Stimulated activated CD4-positive, alpha-beta T cell treated with anti-CD3 and anti-CD28 coated beads, Interleukin-4, amount 100 ng/mL, for 24 hours (primary cell): ENCODE measurements at places on chromosomes 1 and 21.

DNA sequence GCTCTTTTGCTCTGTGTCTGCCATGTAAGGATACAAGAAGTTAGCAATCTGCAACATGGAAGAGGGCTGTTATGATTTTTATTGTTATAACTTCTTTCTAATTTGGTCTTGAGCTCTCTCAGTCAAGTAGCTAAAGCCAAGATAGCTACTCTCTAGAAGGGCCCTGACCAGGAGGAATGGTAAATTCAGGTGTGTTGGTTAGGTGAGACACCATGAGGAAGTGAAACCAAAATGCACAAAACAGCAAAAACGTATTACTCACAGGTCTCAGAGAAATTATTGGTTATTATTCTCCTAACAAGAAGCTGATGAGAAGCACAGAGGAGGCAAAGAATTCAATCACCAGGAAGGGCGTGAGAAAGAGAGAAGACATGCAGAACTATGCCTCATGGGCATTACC lies 51.8 kb upstream of the INSL5 start:
- no peak for DNase-seq

- DNase-seq, result no peak
Observed at GRCh38 chr1:27600498-27601175, 3.3 kb downstream of the AHDC1 start.

DNA sequence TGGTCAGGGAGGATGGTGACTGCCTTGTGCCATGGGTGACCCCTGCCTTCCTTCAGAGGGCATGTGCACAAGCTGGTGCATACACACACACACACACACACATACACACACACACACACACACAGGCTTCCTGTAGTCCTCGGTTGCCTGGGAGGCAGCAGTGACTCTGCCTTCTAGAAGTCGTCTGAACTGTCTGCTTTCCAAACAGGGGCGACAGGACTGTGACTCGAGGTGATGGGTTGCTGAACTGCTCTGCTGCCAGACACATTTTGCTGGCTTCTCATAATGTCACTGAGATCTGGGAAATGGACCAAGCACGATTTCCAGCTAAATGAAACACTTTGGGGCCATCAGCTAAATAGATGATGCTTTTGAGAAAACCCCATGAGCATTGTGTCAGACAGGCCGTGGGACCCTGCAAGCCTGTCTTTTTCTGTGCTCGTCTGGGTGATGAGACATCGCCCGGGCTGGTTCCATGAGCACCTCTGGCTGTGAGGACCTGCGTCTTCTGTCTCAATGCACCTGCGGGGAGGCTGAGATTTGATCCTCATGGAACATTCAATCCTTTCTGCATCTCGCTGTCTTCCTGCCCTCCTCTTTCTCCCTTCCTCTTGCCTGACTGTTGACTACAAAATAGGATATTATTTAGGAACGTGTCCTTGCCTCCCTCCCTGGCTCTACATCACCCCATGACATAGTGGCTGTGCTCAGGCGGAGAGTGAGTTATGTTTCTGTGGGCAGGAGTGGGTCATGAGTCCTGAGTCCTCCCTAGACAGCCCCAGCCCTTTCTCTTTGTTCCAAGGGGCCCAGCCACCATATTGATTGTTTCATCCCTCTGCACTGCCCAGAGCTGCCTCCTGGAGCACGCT lies 436.8 kb downstream of the CAMTA1 start:
- DNase-seq, result no peak

DNA sequence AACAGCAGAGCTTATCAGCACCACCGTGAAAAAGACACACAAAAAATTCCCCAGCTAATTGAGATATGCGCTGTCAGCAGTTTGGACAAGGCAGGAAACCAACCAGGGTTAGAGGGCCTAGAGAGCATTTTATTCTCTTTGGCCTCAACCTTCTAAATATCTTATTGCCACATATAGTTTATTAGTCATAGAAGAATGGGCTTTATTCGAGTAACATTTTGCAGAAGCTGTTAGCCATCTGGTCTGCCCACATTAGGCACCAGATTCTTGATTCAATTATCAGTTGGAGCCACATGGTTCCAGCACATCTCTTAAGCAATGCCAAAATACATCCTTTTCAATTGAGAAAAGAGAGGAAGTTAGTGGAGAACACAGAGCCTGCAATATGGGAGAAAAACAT lies 109.9 kb upstream of the CXADR start:
- DNase-seq, result no peak

DNA sequence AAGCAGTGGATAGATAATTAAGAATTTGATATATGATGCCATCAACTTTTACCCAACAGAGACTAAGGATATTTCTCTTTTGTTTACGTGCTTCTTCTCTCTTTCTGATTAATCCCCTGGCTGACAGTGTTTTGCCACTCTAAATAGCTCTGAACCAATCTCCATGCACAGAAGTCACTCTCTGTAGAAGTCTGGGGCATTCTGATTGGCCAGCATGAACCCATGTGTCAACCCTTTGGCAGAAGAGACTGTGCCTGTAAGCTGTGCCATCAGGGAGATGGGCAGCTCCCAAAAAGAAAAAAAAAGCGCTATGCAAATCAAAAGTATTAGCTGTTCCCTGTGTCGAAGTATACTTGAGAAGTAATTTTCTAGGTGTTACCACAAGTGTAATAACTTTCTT lies 34.1 kb upstream of the NRIP1 start:
- DNase-seq, result no peak

DNA sequence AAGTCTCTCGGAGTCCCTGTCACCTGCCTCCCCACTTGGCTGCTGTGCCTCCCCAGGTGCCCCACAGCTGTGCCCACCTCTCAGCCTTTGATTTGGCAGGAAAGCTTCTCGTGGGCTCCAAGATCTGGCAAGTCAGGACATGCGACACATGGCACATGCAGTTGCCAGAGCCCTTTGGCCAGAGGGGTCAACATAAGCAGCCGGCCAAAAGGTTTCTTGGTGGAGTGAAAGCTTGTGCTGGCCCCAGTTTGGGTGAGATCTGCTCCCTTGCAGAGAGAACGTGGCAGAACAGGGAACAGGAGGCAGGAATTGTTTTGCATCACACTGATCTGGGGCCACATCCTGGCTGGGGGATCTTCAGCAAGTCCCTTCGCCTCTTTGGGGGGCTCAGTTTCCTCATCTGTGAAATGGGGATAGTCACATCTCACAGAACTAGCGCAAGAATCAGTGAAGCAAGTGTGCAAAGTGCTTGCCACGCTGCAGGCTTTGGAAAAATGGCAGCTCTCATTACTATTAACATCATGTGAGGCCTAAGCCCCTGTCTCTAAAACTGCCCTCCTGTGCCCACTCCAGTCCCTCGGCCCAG lies 232.6 kb downstream of the TRABD2B start:
- DNase-seq, result no peak

- DNase-seq, result no peak
Observed at GRCh38 chr1:3029991-3030662, 8.9 kb downstream of the ACTRT2 start.

DNA sequence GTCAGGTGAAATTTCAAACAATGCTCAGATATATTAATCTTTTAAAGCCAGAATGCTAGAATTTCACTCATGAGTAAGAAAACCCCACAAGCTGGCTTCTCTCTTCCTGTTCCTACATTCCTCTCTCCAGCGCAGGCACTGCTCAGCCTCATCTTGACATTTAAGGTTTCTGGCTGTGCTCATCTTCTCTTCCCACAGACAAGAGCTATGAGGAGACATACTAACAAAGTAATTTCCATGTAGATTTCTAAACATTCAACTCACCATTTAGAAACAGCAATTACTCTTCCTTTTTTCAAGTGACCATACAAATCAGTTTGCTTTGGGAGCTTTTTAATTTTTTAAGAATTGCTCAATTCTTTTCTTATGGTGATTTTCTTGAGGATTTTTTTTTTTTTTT lies 7.8 kb upstream of the LRRC8D start:
- no peak for DNase-seq

- DNase-seq, result no peak
Observed at GRCh38 chr1:110636149-110636935, 30.2 kb upstream of the KCNA2 start.

DNA sequence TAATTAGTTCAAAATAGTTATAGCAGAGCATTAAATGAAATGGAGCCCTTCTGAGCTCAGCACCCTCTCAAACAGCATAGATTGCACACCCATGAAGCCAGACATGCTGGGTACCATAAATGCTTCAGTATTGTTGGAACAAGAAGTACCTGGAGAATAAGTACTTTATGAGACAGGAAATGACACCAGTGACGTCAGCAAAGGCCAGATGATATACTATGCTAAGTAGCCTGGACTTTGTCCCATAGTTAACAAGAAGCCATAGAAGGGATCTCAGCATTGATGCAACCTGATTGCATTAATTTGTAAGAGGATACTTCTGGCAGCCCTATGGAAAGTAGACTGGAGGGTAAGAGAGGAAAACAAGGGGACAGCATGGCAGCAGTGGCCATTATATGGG lies 16.3 kb upstream of the GADD45A start:
- no peak for DNase-seq
